SK-N-SH treated with all-trans-retinoic acid at 6 μM for 48 hours (cell line): ENCODE measurements at places on chromosomes 16 and 17.

- peak; percentile 15 for ATAC-seq
Measured at GRCh38 chr17:31488264-31488981, 96.9 kb downstream of the RAB11FIP4 start.

GRCh38 chr17:14116263-14117024, 47.1 kb downstream of the COX10 start:
- no peak for ATAC-seq

DNA sequence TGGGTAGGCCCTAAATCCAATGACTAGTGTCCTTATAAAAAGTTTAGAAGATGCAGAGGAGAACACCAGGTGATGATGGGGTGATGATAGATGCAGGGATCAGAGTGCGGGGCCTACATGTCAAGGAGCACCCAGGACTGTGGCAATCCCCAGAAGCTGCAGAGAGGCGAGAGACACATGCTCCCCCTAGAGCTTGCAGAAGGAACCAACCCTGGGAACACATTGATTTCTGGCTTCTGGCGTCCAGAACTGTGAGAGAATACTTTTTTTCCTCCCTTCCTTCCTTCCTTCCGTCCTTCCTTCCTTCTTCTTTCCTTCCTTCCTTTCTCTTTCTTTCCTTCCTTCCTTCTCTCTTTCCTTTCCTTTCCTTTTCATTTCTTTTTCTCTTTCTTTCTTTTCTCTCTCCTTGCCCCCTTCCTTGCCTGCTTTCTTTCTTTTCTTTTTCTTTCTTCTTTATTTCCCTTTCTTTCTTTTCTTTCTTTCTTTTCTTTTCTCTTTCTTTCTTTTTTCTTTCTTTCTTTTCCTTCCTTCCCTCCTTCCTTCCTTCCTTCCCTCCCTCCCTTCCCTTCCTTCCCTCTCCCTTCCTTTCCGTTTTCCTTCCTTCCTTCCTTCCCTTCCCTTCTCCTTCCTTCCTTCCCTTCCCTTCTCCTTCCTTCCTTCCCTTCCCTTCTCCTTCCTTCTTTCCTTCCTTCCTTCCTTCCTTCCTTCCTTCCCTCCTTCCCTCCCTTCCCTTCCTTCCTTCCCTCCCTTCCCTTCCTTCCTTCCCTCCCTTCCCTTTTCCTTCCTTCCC, 134.3 kb downstream of the HAPSTR1 start:
- ATAC-seq = no peak

GRCh38 chr16:57867000-57867561, 64.8 kb upstream of the KIFC3 start:
- ATAC-seq = no peak

GRCh38 chr16:3131755-3132377, 3.0 kb upstream of the ZNF213 start:
- peak; percentile 33 for ATAC-seq

- ATAC-seq = no peak
Measured at GRCh38 chr16:10556236-10556635, 24.2 kb downstream of the EMP2 start.

DNA sequence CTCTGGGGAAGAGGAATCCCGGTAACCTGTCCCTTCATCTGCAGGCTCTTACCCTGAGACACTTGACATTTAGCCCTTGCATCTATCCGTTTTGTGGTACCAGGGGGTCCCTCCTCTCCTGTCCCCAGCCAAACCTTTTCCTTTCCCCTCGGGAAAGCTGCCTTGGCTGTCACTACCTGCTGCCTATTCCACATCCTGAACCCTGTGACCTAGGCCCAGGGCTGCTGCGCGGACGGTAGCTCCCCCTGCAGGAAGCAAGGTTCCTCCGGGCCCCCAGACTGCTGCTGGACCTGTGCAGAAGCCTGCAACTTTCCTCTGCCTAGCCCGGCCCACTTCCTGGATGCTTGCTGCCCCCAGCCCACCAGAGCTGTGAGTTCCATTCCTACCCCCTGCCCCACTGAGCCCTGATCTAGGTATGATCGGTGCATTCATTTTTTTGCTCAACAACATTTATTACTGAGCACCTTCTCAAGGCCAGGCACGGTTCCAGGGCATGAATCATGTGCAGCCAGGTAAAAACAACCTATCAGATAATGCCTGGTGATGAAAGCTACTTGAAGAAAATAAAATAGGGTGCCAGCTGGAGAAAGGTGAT, 10.5 kb upstream of the ALDOA start:
- ATAC-seq = peak; percentile 41

- no peak for ATAC-seq
Measured at GRCh38 chr16:82582975-82583374, 43.8 kb upstream of the CDH13 start.

DNA sequence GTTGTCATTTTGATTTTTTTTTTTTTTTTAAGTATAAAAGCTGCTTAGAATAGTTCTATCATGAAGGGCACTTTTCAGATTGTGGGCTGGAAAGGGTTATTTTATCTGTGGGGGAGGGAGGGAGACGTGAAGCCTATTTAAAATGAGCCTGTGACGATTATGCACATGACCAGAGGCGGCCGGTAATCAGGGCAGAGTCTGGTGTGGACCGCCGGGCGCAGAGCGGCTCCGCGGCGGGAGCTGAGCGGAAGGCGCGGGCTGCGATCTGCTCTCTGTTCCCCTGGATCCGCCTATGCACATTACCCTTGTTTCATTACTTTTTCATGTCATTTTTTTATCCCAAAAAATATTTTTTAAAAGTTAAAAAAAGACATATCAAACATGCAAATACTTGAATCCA, 23.5 kb downstream of the TMC6 start:
- no peak for ATAC-seq

DNA sequence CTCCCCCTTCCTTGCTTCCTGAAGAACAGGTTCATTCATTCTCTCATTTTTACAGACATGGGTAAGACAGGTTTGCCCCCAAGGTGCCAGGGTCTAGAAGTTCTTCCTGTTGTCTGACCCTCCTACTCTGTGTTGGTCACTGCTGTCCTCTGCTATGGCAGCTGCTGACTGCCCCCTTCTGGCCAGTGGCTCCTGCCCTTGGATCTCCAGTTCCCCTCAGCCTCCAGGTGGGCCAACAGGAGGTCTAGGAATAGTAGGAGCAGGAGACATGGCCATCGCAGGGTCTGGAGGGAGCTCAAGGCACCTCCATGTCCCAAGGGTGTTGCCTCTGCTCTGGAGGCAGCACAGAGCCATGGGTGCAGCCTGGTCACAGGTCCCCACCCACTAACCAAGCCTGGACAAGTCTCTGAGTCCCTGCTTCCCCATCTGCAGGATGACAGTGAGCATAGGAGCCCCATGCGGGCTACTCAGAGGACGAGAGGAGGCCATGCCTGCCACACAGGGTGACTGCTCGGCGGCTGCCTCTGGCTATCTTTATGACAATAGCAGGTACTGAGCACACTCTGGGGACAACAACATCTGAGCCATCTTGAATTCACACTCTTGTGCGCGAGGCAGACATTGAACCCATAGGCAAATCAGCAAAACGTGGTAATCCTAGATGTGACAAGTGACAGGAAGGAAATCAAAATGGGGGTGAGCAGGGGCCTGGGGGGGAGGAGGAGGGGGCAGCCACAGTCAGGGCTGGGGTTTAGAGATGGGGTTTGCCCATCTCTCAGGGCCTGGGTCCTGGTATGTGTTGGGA, 27.0 kb upstream of the NXPH3 start:
- ATAC-seq = peak; percentile 80

GRCh38 chr17:82228278-82228841, 482 bp upstream of the SLC16A3 start:
- no peak for ATAC-seq

DNA sequence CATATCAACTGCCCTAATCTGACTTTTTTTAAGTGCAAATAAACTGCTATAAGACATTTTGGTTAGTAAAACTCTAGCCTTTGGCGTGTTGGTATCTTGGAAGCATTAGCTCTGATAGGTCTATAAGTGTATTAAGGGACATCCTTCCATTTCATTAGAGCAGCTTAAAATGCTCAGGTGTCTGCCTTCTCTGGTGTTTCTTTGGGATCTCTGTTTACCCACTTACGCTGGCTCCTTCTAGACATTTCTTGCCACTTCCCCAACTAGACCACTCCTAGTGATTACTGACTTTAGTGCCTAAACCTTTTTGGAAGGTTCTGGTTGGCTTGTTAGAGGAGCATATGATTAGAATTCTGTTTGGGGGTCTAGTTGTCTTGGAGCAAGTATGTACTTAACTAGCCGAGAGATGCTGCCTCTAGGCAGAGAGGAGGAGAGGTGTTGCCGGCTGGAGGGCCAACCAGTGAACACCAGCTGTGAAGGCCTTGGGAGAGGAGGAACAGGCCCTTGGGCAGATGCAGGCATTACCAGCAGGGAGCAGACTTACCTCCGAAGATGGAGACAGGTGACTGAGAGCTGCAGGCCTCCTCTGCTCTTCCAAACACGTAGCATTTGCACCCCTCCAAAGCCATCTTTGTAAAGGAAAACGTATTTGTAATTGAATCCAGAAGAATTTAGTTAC, 15.2 kb upstream of the CLEC18C start:
- no peak for ATAC-seq

- no peak for ATAC-seq
Measured at GRCh38 chr16:13083681-13084080, 182.3 kb downstream of the SHISA9 start.

DNA sequence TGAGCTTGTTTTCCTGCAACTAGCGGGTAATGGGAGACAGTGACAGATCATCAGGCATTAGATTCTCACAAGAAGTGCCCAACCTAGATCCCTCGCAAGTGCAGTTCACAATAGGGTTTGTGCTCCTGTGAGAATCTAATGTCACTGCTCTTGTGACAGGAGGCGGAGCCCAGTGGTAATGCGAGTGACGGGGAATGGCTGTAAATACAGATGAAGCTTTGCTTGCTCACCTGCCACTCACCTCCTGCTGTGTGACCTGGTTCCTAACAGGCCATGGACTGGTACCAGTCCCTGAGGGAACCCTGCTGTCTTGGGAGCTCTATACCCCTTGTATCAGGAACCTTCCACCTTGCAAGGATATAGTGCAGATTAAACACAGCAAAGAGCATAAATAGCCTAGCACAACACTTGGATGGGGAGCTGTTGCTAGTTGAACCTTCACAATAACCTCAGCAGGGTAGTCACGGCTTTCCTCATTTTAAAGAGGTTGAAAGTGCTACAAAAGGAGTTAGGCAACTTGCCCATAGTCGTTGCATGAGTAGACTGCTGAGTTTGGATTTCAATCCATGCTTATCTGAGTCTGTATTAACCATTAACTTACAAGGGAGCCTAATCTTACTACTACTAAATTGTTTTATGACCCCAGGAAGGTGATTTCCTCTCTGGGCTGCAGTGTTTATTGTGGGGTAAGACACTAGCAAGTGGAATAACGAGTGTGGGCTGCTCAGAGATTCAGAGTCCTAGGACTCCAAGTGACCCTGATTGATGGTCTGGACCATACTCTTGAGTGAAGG, 156.6 kb upstream of the ZFHX3 start:
- no peak for ATAC-seq

DNA sequence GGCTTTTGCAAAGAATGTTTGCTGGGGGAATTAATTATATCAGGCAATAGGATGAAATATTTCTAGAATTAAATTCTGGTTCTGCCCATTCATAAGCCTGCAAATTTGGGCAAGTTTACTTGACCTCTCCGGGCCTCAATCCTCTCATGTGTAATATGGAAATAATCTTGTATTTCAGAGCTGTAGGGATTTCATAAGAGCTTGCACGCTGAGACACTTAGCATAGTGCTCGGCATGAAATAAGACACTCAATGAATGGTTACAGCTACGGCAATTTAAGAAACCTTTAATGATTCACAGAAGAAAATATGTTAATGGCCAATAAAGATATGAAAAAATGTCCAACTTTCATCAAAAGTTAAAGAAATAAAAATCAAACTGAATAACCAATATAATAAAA, 40.6 kb upstream of the PITPNM3 start:
- ATAC-seq = no peak

DNA sequence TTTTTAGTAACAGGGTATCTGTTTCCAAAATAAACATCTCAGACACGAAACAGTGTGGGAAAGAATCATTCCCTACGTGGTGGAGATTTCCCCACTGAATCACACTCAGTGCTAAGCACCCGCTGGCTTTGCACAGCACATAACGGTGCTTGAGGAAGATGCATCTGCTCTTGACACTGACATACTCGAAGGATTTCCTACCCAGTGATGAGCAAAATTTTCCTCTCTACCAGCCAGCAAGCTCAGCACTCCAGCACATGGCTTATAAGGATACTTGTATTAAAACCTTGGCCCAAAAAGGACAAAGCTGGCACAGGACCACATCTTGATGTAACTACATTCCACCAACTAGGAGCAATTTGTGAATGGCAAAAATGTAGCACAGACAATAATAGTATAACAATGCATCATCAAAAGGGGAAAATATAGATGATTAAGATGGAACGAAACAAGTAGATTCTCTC, 59.0 kb downstream of the ANKFY1 start:
- ATAC-seq = peak; percentile 92

DNA sequence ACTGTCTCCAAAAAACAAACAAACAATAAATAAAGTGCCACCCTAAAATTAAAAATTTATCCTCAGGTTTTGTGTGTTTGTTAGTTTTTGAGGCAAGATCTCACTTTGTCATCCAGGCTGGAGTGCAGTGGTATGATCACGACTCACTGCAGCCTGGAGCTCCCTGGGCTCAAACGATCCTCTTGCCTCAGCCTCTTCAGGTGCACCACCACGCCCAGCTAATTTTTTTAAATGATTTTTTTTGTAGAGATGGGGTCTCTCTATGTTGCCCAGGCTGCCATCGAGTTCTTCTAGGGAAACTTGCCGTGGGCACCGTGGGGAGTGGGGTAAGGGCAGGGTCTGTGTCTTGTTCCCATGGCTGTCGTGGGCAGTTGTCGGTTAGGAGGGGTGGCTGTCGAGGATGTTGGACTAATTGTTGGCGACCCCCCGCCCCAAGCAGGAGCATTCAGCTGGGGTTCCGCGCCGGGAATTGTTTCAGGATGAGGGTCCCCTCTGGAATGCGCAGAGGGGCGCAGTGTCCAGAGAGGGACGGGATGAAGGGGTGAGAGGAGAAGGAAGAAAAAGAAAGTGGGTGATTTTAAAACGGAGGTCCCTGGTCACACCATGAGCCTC, 1.1 kb upstream of the RNF213 start:
- ATAC-seq = no peak

- no peak for ATAC-seq
Measured at GRCh38 chr16:28880589-28880915, 2.3 kb downstream of the ATP2A1 start.

- no peak for ATAC-seq
Measured at GRCh38 chr17:74779948-74780400, 3.8 kb upstream of the NAT9 start.
